ENCODE measurements at places on chromosomes 3 and 15.

DNA sequence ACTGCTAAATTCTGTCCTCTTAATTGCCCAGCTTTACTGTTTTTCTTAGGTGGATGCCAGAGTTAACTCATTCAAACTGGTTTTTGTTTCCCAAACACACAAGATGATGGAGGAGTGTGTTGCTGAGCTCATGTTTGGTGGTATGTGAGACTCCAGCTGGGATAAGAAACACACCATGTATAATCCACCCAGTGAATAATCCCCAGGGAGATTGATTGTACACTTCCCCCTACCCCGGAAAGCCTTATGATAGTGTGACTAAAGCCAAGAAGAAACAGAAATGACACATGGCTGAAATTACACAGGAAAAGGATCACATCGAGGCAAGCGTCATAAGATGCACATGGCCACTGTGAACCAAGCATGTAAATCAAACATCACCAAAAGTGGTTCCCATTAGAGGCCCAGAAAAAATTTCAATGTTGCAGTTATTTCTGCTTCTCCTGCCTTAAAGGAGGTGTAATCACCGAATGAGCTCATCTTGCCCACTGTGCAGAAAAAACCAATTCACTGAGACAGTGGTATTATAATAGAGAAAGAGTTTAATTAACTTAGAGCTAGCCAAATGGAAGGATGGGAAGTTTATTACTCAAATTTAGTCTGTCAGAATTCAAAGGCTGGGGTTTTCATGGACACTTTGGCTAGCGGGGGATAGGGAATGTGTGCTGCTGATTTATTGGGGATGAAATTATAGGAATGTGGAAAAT is 56.7 kb upstream of the MAGI1 start:
- no peak for DNase-seq

DNA sequence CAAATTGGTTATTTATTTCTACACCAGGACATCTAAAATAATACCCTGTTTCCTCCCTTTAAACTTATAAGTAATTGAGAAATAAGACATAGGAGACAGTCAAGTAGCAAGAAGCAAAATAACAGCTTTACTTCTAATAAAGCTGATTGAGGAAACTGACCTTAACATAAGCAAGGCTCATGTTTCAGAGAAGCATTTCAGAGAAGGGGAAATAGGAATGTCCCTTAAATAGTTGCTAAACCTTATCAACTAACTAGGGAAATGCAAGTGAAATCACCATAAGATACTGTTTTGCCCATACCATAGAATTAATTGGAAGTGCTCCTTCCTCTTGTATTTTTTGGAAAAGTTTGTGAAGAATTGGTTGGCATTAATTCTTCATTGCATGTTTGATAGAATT is 84.9 kb downstream of the B3GALNT1 start:
- DNase-seq: no peak

DNA sequence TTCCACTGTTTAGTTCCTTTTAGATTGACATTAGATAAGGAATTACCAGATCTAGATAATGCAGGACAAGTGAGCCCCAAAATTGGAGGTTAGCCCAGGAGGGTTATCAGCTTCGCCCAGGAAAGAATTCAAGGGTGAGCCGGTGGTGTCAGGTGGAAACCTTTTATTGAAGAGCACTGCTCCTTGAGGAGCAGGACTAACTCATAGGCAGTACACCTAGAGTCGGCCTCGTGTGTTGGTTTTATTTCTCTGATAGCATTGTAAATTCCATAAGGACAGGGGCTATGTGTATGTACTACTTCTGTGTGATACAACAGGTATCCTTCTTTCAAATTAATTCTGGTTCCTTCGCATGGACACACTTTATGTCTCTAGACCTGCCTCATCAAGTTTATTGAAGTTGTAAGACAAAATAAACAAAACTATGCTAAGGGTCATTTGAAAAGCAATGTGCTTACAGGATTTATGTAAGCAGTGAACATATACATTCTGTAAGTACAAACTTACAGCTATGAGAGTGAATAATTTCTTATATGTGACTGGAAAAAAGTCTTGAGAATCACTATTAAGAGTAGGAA is 57.2 kb downstream of the SNX4 start:
- no peak for DNase-seq

DNA sequence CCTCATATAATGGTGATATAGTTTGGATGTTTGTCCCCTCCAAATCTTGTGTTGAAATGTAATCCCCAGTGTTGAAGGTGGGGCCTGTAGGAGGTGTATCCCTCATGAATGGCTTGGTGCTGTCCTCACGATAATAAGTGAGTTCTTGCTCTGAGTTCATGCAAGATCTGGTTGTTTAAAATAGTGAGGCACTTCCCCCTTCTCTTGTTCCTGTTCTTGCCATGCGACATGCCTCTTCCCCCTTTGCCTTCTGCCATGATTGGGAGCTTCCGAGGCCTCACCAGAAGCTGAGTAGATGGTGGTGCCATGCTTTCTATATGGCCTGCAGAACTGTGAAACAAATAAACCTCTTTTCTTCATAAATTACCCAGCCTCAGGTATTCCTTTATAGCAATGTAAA is 39.2 kb downstream of the REC114 start:
- DNase-seq: no peak

GRCh38 chr15:83898361-83898760 is 244.4 kb downstream of the ADAMTSL3 start:
- no peak for DNase-seq
